CD4-positive, CD25-positive, alpha-beta regulatory T cell (primary cell): ENCODE measurements at places on chromosomes 11 and 22. TPM values are rescaled to one million over a fixed set of nuclear protein-coding genes. Genes with fewer than 3 reads are reported as not detected.
A peak's percentile ranks its signal among the peaks of the same experiment; 100 is the strongest.

GRCh38 chr11:104763930-104764709 lies 134.1 kb downstream of the CASP12 start:
- no peaks in the 10 kb centered on the region for H3K36me3 ChIP-seq
- no peak overlapping the region for H3K27ac ChIP-seq
- no peaks in the 10 kb centered on the region for H3K4me1 ChIP-seq
- DNase-seq = no peak
- no peak overlapping the region for H3K4me3 ChIP-seq
- no peaks in the 10 kb centered on the region for H3K27me3 ChIP-seq

MCAM gene
- 10.1 TPM for total RNA-seq

DNA sequence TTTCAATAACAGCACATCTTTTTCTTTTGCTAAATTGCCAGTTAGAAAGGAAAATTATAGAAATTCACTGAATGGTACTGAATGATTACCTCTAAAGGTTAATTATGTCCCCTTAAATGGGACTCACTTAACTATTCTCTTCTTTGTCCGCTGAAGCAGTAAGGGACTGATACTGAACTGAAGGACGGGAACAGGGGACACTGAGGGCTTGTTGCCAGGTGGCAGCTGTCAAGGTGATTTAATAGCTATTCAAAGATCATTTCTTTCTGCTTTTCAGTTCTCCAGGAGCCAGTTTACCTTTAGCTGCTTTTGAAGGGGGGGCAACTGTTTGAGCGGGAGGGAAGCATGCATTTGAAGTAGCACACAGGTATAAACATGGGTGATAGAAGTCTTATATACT lies 325.4 kb upstream of the CCDC90B start:
- no peaks in the 10 kb centered on the region for H3K36me3 ChIP-seq
- no peak for DNase-seq
- H3K4me3 ChIP-seq = no peak overlapping the region
- no peak overlapping the region for H3K27ac ChIP-seq
- no peaks in the 10 kb centered on the region for H3K27me3 ChIP-seq

- peaks cover 17% of the 10 kb centered on the region for H3K4me1 ChIP-seq
- H3K4me3 ChIP-seq = no peak overlapping the region
- no peak for DNase-seq
- H3K36me3 ChIP-seq = peaks cover 36% of the 10 kb centered on the region
These were observed 11.5 kb upstream of the AIFM3 start for GRCh38 chr22:20955548-20955947.

YPEL1 gene
- 8.9 TPM for total RNA-seq

GRCh38 chr11:1449490-1450243 lies 36.9 kb downstream of the MOB2 start:
- H3K27me3 ChIP-seq = no peaks in the 10 kb centered on the region
- no peak for DNase-seq
- H3K4me3 ChIP-seq = no peak overlapping the region
- H3K36me3 ChIP-seq = no peaks in the 10 kb centered on the region
- no peak overlapping the region for H3K27ac ChIP-seq

DNA sequence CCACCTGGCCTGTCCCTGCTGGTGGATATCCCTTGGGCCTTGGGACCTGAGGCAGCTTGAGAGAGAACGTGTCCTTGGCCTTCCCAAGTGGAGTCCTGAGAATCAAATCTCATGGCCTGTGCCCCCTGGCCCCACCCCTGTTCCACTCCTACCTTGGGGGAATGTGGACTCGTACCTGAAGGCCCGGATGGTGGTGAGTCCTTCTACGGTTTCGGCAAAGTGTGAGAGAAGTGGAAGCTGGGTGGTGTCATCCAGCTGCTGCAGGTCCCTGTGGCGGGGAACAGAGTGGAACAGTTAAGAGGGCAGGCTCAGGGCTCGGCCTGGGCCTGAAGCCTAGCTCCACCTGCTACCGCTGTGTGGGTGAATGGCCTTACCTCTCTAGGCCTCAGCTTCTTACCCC lies 14.0 kb upstream of the KCNJ11 start:
- H3K4me3 ChIP-seq = no peak overlapping the region
- H3K4me1 ChIP-seq = no peaks in the 10 kb centered on the region
- H3K27ac ChIP-seq = no peak overlapping the region
- DNase-seq = no peak

GRCh38 chr11:390175-390574 lies 3.8 kb upstream of the PKP3 start:
- no peak for DNase-seq
- no peaks in the 10 kb centered on the region for H3K36me3 ChIP-seq
- no peak overlapping the region for H3K4me3 ChIP-seq
- no peaks in the 10 kb centered on the region for H3K27me3 ChIP-seq

SLC1A2 gene
- total RNA-seq = not detected

- no peaks in the 10 kb centered on the region for H3K36me3 ChIP-seq
- H3K27me3 ChIP-seq = no peaks in the 10 kb centered on the region
- H3K4me3 ChIP-seq = no peak overlapping the region
- no peak for DNase-seq
- H3K27ac ChIP-seq = no peak overlapping the region
These were observed 83.1 kb upstream of the MTNR1B start for GRCh38 chr11:92886243-92886905.

PGA4 gene
- not detected for total RNA-seq

GRCh38 chr11:47410370-47411264 lies 2.2 kb downstream of the SLC39A13 start:
- H3K27me3 ChIP-seq = no peaks in the 10 kb centered on the region
- H3K36me3 ChIP-seq = peaks cover 10% of the 10 kb centered on the region
- peaks cover 29% of the 10 kb centered on the region for H3K4me1 ChIP-seq
- DNase-seq = no peak
- no peak overlapping the region for H3K27ac ChIP-seq
- H3K4me3 ChIP-seq = no peak overlapping the region

DNA sequence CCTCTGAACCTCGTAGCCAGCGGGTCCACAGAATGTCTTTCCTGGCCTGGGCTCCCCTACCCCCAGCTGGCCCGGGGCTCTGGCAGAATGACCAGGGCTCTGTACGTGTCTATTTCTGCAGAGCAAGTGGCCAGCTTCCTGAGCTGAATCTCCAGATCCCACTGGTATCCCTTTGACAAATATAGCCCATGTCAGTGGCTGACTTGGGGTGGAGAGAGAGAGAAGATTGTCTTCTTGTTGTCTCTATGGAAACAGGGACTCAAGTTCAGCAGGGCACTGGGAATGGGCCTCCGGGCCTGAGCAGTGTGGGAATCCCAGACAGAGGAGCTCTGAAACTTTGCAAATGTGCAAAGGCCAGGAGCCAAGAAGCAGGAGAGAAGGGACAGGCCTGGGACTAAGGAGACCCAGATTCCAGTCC lies 33.9 kb downstream of the ANO1 start:
- H3K27me3 ChIP-seq = no peaks in the 10 kb centered on the region
- no peak overlapping the region for H3K27ac ChIP-seq

HTATIP2 gene
- total RNA-seq = 25.6 TPM

ANGPTL5 gene
- not detected for total RNA-seq

GRCh38 chr11:112759418-112759817 lies 201.8 kb upstream of the NCAM1 start:
- no peaks in the 10 kb centered on the region for H3K4me1 ChIP-seq
- no peaks in the 10 kb centered on the region for H3K36me3 ChIP-seq
- H3K27ac ChIP-seq = no peak overlapping the region
- no peak overlapping the region for H3K4me3 ChIP-seq
- H3K27me3 ChIP-seq = no peaks in the 10 kb centered on the region
- no peak for DNase-seq

DNA sequence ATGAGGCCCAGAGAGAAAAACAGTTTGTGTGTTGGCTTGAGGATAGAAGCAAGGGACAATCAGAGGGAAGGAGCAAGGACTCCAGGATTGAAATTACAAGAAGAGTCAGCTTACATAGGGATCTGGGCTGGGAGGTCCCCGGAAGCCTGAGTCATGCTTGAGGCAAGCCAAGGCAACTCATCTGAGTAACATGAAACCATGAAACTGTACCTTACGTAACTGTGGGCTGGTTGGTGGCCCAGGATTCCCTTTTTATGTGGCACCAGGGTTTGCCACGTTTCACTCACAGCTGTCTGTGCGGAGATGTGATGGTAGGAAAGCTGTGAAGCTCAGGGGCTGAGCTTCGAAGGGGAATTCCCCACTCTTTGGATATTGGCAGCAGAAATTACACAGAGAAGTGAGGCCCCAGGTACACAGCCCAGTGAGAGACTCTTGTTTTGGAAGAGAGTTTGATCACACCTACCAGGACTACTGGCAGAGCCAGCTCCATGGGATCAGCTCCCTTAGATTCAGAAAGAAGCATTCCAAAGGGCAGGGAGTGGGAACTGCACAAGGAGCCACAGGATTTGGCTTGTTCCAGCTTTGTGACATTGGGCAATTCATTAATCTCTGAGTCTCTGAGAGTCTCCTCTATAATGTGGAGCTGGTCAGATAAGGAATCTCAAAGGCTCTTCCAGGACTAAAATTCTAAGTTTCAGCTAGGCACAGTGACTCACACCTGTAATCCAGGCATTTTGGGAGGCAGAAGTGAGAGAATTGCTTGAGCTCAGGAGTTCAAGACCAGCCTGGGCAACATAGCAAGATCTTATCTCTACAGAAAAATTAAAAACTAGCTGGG lies 7.8 kb downstream of the SLC5A1 start:
- no peak for DNase-seq
- no peak overlapping the region for H3K27ac ChIP-seq
- H3K36me3 ChIP-seq = no peaks in the 10 kb centered on the region
- H3K4me1 ChIP-seq = no peaks in the 10 kb centered on the region
- H3K4me3 ChIP-seq = no peak overlapping the region

SYNGR1 gene
- total RNA-seq = 1.1 TPM

OR4C46 gene
- not detected for total RNA-seq

DNA sequence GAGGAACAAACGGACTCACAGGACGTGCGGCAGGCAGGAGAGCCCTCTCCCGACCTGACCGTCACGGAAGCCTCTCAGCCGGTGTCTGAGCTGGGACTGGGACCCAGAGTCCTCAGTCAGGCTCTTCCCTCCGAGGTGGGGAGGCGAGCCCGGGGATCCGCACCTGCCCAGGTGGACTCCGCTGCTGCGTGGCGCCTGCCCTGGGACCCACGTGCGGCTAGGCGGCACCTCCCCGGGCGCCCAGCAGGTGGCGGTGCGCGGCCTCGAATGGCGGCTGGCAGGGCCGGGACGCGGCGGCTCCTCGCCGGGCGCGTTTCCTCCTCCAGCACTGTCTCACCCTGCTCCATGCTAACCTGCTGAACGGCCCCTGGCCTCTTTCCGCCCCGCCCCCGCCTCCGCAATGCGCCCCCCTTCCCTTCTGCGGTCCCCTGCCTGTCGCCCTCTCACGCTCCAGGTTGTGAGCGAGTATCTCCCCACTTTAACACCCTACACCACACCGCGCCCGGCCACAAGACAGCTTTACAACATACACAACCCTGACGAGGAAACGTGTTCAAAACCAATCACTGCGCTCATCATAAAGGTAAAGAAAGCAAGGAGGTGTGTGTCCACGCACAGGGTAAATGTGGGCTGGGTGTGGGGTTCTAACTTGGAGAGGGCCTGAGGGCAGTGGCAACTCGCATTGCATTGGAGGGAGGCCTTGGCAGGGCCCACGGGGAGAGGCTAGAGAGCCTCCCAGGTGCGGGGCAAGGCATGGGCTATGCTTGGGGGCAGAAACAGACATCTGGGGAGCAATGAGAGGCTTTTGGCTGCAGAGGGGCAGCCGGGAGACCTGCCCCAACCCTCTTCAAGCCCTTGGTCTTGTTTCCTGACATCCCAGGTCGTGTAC lies 25.9 kb upstream of the ATXN10 start:
- peaks cover 9% of the 10 kb centered on the region for H3K4me1 ChIP-seq
- H3K36me3 ChIP-seq = no peaks in the 10 kb centered on the region
- DNase-seq = peak; percentile 47

OR4C15 gene
- not detected for total RNA-seq

KLHL22 gene
- 55.6 TPM for total RNA-seq

- DNase-seq = no peak
- peaks cover 21% of the 10 kb centered on the region for H3K36me3 ChIP-seq
- peak overlapping the region; percentile 57 for H3K4me3 ChIP-seq
- peak overlapping the region; percentile 75 for H3K27ac ChIP-seq
- no peaks in the 10 kb centered on the region for H3K27me3 ChIP-seq
- peaks cover 33% of the 10 kb centered on the region for H3K4me1 ChIP-seq
These were observed 786 bp downstream of the CAPN1 start for GRCh38 chr11:65182258-65183170.

- H3K4me1 ChIP-seq = no peaks in the 10 kb centered on the region
- no peaks in the 10 kb centered on the region for H3K36me3 ChIP-seq
- no peak overlapping the region for H3K27ac ChIP-seq
- DNase-seq = no peak
- H3K4me3 ChIP-seq = no peak overlapping the region
These were observed 77.7 kb downstream of the ME3 start for GRCh38 chr11:86594746-86595145.

UPK3A gene
- not detected for total RNA-seq

CARD16 gene
- total RNA-seq = 109 TPM

C11orf21 gene
- 41.8 TPM for total RNA-seq

GRCh38 chr11:113664981-113665710 lies 41.0 kb downstream of the TMPRSS5 start:
- H3K4me1 ChIP-seq = no peaks in the 10 kb centered on the region
- H3K4me3 ChIP-seq = no peak overlapping the region
- DNase-seq = no peak
- no peaks in the 10 kb centered on the region for H3K36me3 ChIP-seq
- H3K27ac ChIP-seq = no peak overlapping the region
- peaks cover 2% of the 10 kb centered on the region for H3K27me3 ChIP-seq

USP35 gene
- total RNA-seq = 15.0 TPM

DNA sequence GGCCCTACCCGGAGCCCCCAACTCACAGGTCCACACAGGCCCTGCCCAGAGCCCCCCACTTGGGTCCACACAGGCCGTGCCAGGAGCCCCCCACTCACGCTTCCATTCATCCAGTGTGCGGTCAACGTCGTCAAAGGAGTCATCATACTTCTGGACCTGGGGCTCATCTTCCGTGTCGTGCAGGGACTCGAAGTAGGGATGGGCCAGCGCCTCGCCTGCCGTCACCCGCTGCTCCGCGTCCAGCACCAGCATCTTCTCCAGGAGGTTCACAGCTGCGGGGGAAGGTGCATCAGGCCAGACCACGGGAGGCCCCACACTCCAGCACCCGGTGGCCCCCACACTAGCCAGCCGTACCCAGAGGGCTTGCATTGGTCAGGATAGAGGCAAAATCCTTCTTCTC lies 4.0 kb upstream of the HDAC10 start:
- no peak overlapping the region for H3K27ac ChIP-seq
- no peaks in the 10 kb centered on the region for H3K36me3 ChIP-seq

PRG3 gene
- total RNA-seq = not detected

DNA sequence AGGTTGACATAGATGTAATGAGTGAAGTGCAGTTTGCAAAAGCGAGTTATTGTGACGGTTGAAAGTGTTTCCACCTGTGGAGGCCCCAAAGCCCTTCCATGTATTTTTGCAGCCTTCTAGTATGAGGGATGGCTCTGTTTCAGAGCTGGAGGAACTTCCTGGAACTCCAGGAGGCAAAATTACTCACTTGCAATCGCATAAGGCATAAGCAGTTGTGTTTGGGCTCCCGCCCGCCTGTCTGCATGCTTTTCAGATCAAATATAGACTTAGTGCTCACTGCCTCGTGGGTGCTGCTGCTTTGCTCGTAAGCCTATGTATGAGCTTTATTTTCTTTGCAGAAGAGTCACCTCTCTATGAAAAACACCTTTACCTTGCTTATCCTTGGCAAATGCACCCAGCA lies 146.8 kb upstream of the LARGE1 start:
- no peak overlapping the region for H3K4me3 ChIP-seq
- H3K27ac ChIP-seq = no peak overlapping the region

GRCh38 chr11:102268083-102268984 lies 49.0 kb upstream of the BIRC3 start:
- H3K4me3 ChIP-seq = peak overlapping the region; percentile 86
- peaks cover 3% of the 10 kb centered on the region for H3K27me3 ChIP-seq
- peak; percentile 74 for DNase-seq
- no peak overlapping the region for H3K27ac ChIP-seq
- no peaks in the 10 kb centered on the region for H3K36me3 ChIP-seq
- peaks cover 16% of the 10 kb centered on the region for H3K4me1 ChIP-seq
